ENCODE measurements at places on chromosomes 5 and 9.

DNA sequence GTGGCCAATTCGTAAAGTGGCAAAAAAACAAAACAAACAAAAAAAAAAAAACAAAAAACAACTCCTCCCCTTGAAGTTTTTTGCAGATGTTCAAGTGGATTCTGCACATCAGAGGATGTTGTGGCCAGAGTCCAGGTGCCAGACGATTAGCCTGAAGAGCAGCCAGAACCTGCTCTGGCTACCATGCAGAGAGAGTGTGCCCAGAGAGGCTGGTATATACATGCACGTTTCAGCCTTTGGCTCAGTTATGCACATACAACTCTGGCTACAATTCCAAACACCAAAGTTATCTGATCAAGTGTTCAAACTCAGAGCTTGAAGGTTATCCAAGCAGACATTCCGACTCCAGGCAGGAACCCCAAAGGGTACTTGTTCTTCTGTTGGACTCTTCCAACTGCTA, 34.7 kb downstream of the GGTA1 start:
- DNase-seq = no peak

DNA sequence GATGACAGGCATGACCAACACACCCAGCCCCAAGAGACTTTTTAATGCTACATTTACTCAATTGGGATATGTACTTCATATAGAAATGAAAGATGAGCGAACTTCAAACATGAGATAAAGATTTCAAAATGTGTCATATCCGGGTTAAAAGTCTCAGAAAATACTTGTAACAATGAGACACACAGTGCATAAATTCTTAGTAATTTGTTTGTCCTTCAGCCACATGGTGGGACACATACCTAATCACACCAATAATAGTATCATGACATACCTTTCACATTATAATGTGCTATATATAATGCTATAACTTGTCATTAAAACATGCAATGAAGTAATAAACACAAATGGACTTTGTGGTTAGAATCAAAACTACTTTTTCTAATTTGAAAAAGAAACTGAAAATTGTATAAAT, 204.7 kb upstream of the RFX3 start:
- no peak for DNase-seq

- peak; percentile 30 for DNase-seq
Measured at GRCh38 chr5:33892620-33893137, 889 bp upstream of the ADAMTS12 start.

DNA sequence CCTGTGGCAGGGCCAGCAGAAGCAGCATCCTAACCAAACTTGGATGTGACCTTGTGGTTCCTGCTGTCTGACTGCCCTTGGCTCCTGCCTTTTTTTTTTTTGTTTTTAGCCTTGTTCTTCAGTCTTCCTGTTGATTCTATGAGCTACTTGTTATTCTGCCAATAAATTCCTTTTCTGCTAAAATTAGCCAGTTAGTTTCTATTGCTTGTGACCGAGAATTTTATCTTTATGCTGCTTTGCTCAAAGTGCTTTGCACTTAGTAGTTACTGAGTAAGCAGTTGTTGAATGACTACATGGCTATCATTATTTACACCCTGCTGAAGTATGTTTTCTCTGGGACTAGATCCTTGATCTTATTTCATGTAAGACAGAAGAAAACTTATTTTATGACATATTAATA, 20.8 kb upstream of the ATG10 start:
- DNase-seq = no peak

- DNase-seq = no peak
Measured at GRCh38 chr5:55569513-55569865, 34.7 kb upstream of the PLPP1 start.

DNA sequence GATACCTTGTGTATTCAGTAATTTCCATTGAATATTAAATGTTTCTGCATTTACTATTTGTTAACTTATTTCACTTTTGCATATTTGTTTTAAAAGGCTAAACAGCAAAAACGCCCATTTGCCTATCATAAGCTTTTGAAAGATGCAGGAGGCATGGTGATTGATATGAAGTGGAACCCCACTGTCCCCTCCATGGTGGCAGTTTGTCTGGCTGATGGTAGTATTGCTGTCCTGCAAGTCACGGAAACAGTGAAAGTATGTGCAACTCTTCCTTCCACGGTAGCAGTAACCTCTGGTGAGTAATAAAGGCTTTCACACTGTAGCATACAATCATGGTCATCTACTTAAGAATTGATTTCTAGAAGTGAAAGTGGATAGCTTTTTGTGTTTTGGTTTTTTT, 3.8 kb downstream of the NUP214 start:
- no peak for DNase-seq

Data from H54 (cell line).